ENCODE measurements at places on chromosomes 4 and X.

DNA sequence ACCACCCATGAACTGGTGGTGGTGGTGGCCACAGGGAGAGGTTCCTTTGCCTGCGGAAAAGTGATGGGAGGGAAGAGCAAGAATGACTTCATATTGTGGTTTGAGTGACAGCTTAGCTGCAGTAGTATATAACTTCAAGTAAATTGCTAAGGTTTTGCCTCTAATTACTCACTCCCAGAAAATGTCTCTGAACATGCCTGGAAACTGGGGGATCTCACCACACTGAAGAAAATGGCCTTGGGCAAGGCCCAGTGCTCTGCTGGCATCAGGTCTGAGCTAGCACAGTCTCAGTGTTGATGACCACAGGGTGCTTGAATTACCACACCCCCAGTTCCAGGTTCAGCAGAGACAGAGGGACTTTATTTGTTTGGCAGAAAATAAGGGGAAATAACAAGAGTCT lies 2085.4 kb downstream of the ARAP2 start:
- no peak for DNase-seq

DNA sequence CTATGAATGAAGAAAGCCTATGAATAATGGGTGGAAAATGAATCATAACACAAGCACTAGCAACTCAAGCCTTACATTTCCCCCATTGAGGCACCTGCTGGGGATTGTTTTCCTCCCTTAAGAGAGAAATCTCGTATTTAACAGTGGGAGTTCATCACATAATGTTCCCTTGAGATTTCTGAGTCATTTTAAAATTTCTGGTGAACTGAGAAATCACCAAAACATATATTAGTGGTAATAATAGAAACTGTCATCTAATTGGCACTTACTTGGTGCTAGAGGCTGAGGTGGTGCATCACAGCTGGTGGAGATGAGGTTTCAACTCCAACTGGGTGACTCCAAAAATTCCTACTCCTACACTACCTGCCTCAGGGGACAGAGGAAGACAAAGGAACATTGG lies 561.3 kb upstream of the LCORL start:
- no peak for DNase-seq

DNA sequence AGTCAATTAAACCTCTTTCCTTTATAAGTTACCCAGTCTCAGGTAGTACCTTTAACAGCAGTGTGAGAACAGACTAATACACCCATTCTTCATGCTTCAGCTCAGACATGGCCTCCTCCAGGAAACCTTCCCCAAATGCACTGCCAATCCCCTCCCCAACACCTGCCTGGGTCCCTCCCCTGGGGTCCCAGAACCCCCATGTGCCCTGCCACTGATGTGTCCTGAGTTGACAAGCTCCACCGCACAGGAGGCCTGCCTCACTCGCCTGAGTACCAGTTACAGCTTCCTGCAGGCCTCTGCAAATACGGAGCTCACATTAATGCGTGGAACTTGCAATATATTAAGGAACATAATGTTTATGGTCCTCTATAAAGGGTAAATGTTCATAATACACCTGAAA lies 34.9 kb upstream of the CRMP1 start:
- no peak for DNase-seq

GRCh38 chr4:47499700-47500099 lies 14.6 kb downstream of the ATP10D start:
- DNase-seq: no peak

GRCh38 chr4:93855926-93856325 lies 27.4 kb downstream of the ATOH1 start:
- no peak for DNase-seq

GRCh38 chrX:118117741-118118140 lies 1.1 kb upstream of the KLHL13 start:
- DNase-seq: no peak

DNA sequence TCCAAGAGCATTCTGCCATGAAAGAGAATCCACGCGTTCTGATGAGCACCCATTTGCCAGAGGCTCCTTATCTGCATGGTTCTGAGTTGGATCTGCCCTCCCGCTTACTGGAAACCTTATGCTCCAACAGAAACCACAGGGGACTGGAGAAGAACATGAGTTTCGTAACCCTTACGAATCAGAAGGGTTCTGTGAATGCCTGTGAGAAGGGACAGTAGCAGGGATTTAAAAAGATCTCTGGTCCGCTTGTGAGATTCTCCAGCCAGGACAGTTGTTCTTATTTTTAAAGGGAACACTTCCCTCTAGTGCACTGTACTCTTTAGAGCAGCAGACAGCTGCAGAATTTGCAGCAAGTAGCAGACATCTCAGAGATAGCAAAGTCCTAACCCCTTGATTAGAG lies 22.5 kb upstream of the CENPU start:
- peak; percentile 14 for DNase-seq

- DNase-seq: no peak
Measured at GRCh38 chrX:104187931-104188330, 21.7 kb downstream of the FAM199X start.

GRCh38 chr4:10698172-10698571 lies 13.6 kb upstream of the CLNK start:
- DNase-seq: no peak

GRCh38 chr4:148077581-148077980 lies 345.7 kb downstream of the ARHGAP10 start:
- DNase-seq: no peak

DNA sequence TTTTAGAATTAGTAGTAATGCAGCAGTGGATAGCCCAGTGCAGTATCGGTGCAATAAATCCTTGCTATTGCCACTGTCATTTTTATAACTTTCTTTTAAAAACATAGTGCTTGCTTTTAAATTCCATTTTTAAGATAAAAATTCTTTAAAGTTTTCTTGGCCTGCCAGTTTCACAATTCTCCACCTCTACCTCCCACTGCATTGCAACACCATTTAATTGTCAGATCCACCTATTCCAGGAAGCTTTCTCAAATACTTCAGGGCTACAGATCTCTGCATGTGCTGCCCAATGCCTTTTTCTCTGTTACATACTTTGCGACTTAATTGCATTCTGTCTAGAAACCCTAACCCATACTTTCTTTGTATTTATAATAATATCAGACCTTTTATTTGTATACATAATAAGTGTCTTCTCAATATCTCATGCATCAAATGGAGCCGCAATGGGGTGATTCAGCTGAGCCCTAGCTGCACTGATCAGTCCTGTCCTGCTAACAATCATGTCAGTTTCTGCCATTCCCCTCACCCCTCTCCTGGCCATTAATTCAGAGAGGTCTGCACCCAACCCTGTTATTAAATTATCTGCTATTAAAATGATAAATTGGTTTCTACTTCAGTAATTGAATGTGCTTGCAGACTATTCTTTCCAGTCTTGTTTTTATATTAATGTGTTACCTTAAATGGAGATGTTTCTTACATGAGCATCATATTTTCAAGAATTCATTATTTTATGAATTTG lies 193.1 kb downstream of the SLIT2 start:
- no peak for DNase-seq

DNA sequence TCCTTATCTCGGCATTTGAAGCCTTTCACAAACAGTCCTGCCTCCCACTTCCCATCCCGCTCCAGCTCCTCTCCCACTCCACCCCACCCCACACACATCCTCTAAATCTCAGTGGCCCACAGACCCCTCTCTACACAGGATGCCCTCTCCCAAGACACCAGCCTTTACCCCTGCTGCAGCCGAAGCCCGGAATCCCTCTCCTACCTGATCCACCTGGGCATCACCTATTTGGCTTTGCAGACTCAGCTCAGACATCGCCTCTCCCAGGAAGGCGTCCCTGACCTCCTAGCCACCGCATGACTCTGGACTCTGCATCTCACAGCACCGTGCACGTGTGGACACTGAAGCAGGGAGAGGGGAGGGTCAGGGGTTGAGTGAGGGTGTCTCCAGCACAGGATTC lies 11.5 kb downstream of the PPP2R2C start:
- DNase-seq: no peak

DNA sequence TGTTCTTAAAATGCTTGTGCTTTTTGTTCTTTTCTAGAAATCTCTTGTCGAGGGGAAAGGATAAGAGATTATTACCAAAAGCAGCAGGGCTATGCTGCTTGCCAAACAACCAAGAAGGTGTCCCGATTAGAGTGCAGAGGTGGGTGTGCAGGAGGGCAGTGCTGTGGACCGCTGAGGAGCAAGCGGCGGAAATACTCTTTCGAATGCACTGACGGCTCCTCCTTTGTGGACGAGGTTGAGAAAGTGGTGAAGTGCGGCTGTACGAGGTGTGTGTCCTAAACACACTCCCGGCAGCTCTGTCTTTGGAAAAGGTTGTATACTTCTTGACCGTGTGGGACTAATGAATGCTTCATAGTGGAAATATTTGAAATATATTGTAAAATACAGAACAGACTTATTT lies 81.5 kb upstream of the PACRGL start:
- DNase-seq: no peak

DNA sequence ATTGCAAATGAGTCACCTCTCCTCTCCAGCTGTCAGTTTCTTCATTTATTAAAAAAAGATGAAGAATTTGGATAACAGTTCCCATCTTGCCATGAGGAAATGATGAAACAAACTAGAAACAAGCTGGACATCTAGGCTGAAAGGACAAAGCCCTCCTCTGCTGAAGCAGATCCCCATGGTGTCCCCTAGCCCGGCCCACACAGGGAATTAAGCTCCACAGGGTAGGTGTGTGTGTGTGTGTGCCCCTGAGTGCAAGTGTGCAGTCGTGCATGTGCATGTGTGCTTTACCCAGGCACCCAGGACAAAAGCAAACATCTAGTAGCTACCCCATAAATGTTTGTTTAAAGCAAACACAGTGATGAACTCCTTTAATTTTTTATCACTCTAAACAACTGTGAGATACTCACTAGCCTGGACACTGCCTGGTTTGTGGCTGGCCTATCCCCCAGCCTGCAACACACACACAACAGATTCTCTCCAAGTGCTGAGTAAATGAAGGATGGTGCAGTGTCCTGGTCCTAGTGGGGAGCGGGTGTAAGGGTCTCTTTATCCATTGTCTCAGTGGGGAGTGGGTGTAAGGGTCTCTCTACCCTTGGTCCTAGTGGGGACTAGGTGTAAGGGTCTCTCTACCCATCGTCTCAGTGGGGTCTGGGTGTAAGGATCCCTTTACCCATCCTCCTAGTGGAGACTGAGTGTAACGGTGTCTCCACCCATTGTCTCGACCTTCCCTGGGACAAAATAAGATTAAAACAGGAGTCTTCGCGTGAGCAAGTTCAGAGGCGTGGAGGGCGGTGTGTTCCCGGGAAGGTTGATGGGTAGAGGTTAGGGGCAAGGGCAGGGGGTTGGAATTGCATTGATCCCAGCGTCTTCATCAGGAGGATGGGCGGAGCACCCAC lies 688 bp upstream of the EVC start:
- peak; percentile 38 for DNase-seq

GRCh38 chrX:87098477-87098876 lies 419.1 kb upstream of the KLHL4 start:
- no peak for DNase-seq

GRCh38 chr4:9384126-9384525 lies 21.2 kb downstream of the USP17L30 start:
- no peak for DNase-seq

- peak; percentile 6 for DNase-seq
Measured at GRCh38 chrX:12315526-12315925, 177.3 kb downstream of the FRMPD4 start.

DNA sequence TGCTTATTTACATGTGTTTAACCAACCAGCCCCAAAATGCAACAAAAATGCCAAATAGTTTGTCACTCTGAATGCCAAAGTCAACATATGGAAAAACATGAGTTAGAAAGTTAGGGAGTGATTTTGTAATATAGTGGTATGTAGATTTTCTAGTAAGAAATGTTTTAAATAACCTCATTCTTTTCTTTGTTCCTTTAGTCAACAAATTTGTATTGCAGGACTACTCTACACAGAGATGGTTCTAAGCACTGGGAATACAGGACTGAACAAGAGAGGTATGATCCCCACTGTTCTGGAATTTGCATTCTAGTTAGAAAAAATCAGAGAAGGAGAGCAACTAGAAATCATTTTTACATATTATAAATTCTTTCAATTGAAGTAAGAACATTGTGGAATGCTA lies 218.8 kb upstream of the ANXA10 start:
- DNase-seq: no peak

DNA sequence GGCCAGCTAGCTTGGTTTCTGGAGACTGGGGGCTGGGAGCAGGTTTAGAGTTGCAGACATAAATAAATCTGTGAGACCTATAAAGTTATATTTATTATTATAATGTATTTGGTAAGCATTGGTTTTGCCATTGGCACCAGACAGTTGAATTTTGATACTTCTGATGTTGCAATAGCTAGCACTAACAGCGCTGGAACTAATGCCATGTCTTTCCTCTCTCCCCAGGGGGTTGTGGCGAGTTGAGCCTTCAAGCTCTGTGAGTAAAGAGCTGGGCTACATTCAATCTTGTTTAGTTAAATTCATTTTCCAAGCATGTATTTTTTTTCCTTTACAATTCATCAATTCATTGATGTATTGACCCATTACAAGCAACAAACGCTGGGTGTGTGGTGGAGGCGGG lies 358.7 kb upstream of the NR3C2 start:
- DNase-seq: no peak

- no peak for DNase-seq
Measured at GRCh38 chr4:37780444-37781130, 45.9 kb upstream of the PGM2 start.

DNA sequence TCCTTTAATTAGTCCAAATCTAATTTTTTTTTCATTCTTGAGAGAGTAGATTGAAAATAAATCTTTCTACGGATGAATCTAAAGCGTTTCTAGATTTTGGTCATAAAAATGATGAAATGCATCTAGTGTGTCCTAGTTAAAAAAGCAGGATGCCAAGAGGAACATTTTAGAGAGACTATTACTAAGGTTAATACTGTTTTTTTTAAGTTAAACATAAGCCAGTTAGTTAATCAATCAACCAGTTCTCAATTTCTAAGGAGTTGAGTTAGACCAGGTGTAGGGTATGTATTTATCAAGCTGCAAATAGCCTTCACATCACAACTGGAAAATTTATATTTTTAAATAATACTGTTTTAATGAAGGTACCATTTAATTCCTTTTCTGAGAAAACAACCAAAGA lies 679.5 kb upstream of the IGFBP7 start:
- no peak for DNase-seq

DNA sequence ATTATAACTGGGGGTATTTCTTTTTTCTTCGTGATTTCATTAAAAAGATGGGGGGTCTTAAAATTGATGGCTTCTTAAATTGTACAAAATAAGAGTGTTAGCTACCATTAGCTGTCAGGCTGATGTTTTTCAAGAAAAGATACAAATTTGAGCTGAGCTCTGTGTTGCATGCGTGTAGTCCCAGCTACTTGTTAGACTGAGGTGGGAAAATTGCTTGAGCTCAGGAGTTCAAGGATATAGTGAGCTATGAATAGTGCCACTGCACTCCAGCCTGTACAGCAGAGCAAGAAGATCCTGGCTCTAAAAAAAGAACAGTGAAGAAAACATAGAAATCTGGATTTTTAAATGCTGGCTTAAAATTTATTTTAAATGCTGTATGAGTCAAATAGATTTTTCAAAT lies 13.0 kb downstream of the USO1 start:
- DNase-seq: no peak

DNA sequence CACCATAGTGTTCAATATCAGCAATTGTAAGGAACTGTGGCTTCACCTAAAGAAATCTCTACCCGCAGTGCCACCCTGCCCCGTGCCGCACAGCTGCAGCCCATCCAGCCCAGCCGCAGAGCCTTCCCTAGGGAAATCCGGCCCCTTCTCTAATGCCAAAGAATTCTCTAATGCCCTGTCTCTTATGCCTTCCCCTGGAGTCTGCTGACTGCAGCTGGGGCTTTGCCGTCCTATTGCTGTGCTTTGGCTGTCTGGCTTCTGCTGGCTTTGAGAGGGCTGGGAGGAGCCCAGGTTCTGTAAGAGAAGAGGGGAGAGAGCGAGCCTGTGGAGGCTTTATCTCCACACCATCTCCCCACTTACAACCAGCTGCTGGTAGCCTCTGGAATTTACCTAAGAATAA lies 85.9 kb upstream of the HELT start:
- no peak for DNase-seq
